Activated CD8-positive, alpha-beta T cell treated with anti-CD3 and anti-CD28 coated beads, Interleukin-2, amount 10 ng/mL, durations not matched to agents 7 days and 5 days (primary cell): ENCODE measurements at places on chromosomes 7 and 10.

- DNase-seq = no peak
- H3K4me3 ChIP-seq = no peak overlapping the region
- H3K27ac ChIP-seq = no peak overlapping the region
- H3K36me3 ChIP-seq = no peaks in the 10 kb centered on the region
- no peaks in the 10 kb centered on the region for H3K4me1 ChIP-seq
- no peaks in the 10 kb centered on the region for H3K27me3 ChIP-seq
These were observed 115.6 kb downstream of the LHFPL3 start for GRCh38 chr7:104444017-104444416.

GRCh38 chr10:62707810-62708209 is 96.7 kb upstream of the ADO start:
- H3K27ac ChIP-seq = no peak overlapping the region
- no peaks in the 10 kb centered on the region for H3K36me3 ChIP-seq
- H3K4me1 ChIP-seq = peaks cover 3% of the 10 kb centered on the region
- no peak overlapping the region for H3K4me3 ChIP-seq

DNA sequence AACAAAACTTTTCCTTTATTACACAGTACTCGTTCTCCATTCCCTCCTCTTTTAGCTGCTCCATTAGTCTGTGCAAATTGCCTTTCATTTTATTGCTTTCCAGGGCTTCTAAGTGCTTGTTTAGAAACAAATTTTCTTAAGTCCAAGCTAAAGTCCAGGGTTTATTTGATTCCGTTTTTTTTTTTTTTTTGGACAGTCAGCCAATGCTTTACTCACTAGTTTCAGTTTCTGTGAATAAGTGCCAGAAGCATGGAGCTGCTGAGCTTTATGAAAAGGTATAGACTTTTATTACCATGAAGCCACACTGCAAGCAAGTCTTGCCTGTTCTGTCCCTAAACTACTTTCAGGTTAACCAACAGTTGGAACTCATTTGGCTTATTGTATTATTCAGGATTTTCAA is 455.0 kb downstream of the GFRA1 start:
- no peak for DNase-seq
- H3K27ac ChIP-seq = no peak overlapping the region

GRCh38 chr7:19362099-19362498 is 216.9 kb upstream of the FERD3L start:
- no peak overlapping the region for H3K4me3 ChIP-seq
- H3K36me3 ChIP-seq = no peaks in the 10 kb centered on the region
- H3K27me3 ChIP-seq = no peaks in the 10 kb centered on the region
- no peaks in the 10 kb centered on the region for H3K4me1 ChIP-seq

- no peaks in the 10 kb centered on the region for H3K4me1 ChIP-seq
- H3K4me3 ChIP-seq = no peak overlapping the region
- DNase-seq = no peak
- H3K27ac ChIP-seq = no peak overlapping the region
- peaks cover 12% of the 10 kb centered on the region for H3K36me3 ChIP-seq
- no peaks in the 10 kb centered on the region for H3K27me3 ChIP-seq
These were observed 73.5 kb downstream of the BUB3 start for GRCh38 chr10:123227706-123228105.

DNA sequence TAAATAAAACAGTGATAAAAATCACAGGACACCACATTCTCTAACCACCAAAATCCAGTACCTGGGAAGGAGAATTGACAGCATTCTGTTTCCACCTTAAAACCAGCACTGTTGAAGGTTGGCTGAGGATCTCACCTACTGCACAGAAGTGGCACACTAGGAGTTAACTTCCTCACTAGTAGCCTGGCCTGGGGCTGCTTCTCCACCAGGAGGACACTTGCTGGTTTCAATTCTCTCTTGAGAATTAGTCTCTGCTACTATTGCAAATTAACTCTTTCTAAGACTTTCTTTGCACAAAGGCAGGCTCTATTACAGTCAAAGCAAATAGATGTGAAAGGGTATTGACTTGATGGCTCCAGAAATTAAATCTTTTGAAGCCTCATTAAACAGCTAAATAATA is 2.3 kb upstream of the CTTNBP2 start:
- no peak overlapping the region for H3K27ac ChIP-seq
- peaks cover 10% of the 10 kb centered on the region for H3K4me1 ChIP-seq
- H3K4me3 ChIP-seq = no peak overlapping the region
- peaks cover 31% of the 10 kb centered on the region for H3K27me3 ChIP-seq
- no peak for DNase-seq

GRCh38 chr10:112605063-112605462 is 158.0 kb downstream of the VTI1A start:
- H3K36me3 ChIP-seq = peaks cover 9% of the 10 kb centered on the region
- H3K4me1 ChIP-seq = no peaks in the 10 kb centered on the region
- H3K27me3 ChIP-seq = no peaks in the 10 kb centered on the region
- no peak overlapping the region for H3K27ac ChIP-seq
- no peak for DNase-seq
